ENCODE measurements at places on chromosomes 1 and 21.

DNA sequence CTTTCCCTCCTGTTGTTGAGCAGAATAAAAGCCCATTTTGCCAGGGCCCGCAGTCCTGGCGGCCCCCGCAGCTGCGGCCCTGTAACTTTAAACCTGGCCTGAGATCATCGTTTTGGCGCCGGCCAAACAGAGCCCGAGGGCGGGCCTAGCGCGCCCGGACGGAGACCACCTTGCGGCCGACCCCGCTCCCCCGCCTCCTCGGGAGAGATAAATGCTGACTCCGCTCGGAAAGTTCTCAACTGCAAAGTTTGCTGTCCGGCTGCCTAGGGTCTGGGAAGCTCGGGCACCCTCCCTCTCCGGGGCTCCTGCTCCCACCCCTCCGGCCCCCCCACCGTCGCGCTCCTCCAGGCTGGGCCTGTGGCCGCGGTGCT is at the start of gene PDPN:
Gene PDPN, plus strand, starts transcription at position 238 of the 371 bp plus-strand sequence. CDS start 202 bp downstream, outside the sequence.
- no peak for DNase-seq

GRCh38 chr1:204174958-204175357 is 8.8 kb upstream of the REN start:
- DNase-seq: no peak

DNA sequence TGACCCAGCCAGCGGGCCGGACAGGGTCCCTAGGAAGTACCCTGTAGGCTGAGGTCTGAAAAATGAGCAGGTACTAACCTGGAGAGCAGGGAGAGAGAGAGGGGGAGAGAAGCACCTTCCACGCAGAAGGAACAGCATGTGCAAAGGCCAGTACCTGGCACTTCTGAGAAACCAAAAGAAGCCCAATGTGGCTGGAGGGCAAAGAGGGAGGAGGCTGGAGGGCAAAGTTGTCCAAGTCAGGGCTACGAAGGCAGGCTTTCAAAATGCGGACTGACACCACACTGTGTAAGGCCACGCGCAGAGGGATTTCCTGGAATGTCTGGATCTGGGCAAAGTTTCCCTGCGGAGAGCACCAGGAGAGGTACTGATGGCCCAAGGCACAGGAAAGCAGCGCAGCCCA is 64.4 kb downstream of the SSBP3 start:
- no peak for DNase-seq

DNA sequence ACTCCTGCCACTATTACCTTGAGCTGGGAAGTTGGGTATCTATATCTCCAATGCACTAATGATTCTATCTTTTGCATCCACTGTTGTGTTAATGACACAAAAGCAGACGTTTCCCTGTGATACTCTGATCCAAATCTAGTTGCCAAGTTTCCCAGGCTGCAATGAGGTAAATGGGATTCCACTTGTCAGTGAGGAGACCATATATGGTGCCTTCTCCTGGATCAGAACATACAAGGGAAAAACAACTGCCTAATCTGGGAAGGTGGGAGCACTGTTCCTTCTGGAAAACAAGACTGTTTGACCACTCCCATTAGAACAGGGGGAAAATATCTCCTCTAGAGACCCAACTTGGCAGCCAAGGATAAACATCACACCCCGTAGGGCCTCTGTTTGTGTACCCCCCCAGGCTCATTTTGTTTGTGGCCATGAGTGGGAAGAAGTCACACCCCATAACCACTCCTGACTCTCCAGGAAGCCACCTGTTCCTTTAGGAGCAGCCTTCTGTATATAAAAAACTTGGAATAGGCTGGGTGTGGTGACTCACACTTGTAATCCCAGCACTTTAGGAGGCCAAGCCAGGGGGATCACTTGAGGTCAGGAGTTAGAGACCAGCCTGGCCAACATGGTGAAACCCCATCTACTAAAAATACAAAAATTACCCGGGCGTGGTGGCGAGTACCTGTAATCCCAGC is 28.5 kb upstream of the SLC6A9 start:
- DNase-seq: no peak

DNA sequence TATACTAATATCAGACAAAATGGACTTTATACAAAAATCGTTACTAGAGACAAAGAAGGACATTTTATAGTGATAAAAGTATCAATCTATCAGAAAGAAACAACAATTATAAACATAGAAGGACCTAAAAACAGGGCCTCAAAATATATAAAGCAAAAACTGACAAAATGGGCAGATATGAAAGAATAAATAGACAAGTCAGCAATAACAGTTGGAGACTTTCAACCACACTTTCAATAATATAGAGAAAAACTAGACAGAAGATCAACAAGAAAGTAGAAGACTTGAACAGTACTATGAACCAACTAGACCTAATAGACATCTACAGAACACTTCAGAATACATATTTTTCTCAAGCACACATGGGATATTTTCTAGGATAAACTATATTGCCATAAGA is 52.4 kb downstream of the MIS18A start:
- no peak for DNase-seq

DNA sequence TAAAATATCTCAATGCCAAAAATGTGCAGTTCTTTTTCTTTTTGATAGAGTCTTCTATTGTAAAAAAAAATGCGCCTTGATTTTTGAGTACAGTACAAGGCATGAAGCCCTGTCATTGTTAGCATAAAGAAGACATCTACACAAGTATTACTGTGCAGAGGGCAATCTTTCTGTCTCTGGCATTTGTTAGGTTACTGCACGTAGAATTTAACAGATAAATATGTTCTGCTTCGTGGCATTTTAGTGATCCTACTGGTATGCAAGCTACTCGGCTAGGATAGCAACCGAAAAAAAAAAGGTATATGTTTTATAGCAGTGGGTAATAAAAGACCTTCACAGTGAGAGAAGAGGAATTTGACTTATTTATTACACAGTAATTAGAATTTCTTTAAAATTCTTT is 492.9 kb upstream of the ADGRL2 start:
- no peak for DNase-seq

- DNase-seq: no peak
These were observed 30.5 kb downstream of the SLC30A1 start for GRCh38 chr1:211548321-211549091.

DNA sequence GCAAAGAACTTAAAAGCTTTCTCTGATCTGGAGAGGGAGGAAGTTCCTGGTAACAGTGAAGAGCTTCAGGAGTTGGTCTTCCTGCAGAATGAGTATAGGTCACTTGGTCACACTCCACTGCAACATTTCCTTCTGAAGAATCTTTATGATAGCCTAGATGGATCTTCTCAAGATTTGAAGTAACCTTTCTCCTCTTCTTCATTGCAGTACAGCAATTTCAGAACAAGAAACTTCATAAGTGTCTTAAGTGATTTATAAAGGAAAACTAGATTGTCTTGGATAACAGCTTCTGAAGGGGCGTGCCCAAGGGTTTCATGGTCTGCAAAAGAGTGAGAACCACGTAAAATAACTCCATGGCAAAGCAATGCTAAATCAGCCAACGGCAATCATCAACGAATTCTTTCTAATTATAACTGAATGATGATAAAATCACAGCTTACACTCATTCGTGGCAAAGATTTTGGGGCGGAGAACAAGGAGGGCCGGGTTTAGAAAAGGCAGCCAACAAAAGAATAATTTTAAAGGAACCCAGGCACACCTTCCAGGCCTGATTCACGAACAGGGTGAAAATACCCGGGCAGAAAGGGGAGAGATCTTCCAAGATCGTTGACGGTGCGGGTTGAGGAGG is 53.9 kb upstream of the ASPM start:
- no peak for DNase-seq

- DNase-seq: no peak
These were observed 21.2 kb downstream of the HFM1 start for GRCh38 chr1:91383456-91383855.

DNA sequence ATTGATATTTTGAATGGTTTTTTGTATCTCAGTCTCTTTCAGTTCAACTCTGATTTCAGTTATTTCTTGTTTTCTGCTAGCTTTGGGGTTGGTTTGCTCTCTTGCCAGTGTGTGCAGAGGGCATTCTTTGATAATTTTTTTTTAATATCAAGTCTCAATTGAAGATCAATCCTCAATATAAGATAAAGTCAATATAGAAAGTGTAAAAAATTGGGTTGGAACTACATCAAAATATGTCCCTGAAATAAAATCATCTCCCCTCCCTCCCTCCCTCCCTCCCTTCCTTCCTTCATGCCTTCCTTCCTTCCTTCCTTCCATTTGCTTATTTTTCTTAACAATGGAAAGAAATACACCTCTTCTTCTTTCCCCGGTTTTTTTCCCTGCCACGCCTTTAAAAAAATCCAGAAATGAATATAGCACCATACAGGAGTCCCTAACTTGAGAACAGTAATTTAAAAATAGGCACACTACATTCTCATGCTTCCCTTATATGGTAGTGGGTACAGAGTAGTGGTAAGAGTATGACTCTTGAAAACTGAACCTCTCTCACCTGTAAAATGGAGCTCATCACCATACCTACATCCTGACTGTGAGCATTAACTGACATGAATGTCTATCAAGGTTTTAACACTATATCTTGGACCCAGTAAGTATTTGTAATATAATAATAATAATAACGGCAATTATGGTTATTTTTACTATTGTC is 221.9 kb downstream of the GIPC2 start:
- DNase-seq: no peak

DNA sequence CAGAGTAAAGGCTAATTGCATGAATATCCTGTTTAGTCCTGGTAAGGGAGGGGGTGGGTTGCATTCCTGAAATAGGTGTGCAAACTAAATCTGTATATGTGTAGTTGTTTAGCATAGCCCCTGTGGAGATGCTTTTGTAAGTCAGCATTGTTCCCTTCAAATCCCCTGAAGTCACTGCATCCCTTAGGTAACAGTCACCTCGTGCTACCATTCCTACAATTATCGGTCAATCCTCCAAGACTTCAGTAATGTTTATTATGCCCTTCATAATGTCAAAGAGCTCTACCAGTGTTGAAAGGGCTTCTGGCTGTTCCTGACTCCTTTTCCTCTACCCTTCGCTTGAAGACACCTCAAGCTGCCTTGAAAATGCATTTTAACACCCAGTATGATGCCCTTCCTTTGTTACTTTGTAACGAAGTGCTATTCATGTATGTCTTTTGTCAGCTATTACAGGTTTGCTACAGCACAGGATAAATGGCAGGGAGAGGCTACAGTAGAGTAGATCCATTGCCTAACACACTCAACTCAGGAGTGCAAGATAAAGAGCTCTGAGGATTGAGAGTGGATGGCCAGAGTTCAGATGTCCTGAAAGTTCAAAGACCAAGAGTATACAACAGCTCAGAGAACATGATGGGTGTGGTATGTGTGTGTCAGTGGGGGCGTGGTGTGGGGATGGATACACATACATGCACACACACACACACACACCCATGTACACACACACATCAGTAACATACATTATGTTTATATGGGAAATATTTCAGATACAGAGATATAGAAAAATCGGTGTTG is 27.4 kb upstream of the FOXD3 start:
- DNase-seq: no peak

DNA sequence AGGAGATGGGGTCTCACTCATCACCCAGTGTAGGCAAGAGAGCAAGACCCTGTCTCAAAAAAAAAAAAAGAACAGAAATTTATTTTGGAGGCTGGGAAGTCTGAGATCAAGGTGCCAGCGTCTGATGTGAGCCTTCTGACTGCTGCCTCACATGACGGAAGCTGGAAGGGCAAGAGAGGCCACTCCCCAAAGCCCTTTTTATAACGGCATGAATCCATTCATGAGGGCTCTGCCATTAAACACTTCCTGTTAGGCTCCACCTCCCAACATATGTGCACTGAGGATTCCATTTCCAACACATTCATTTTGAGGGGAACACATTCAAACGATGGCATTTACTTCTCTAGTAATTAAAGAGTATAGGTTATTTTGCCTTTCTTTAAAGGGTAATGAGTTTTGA is 50.9 kb upstream of the C1orf198 start:
- DNase-seq: no peak

- DNase-seq: no peak
These were observed 40.5 kb upstream of the SCYL3 start for GRCh38 chr1:169933984-169934725.

GRCh38 chr21:44566403-44566802 is 7.1 kb upstream of the KRTAP10-4 start:
- no peak for DNase-seq

GRCh38 chr1:205430696-205431305 is 8.9 kb upstream of the LEMD1 start:
- DNase-seq: no peak

- DNase-seq: no peak
These were observed 25.1 kb upstream of the NUF2 start for GRCh38 chr1:163296504-163297263.

DNA sequence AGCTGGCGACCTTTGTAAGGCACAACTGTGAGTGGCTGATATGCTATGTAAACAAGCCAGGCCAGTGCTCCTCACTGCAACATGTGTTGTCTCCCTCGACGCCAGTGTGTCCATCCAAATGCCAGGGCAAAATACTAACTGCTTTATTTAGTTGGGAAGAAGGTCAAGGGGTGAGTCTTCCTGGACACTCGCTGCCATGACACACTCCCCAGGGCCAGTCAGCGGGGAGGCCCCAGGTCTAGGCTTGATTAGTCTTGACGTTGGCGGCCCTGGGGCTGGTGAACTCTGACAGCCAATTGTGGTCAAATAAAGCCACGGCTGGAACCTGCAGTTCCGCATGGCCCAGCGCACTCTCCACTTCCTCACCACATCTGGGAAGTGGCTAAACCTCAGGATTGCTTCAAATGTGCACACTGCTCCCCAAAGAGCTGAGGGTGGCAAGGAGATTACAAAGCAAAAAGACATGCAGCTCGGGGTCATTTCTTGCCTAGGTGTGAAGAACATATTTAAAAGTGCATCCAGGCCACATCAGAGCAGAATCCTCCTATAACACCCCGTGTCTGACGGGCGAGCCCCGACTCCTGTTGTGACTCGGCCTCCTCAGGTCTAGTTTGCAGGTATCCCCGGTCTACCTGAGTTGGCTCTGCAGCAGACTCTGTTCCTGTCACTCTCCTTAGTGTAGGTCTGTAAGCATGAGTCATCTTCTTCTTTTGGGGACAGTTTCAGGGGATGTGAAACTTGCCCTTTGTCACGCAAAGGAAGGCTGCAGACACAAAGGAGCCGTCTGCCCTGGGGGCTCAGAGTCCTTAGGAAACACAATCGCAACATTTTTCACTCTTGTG is 183.5 kb downstream of the RUNX1 start:
- DNase-seq: peak; percentile 47

DNA sequence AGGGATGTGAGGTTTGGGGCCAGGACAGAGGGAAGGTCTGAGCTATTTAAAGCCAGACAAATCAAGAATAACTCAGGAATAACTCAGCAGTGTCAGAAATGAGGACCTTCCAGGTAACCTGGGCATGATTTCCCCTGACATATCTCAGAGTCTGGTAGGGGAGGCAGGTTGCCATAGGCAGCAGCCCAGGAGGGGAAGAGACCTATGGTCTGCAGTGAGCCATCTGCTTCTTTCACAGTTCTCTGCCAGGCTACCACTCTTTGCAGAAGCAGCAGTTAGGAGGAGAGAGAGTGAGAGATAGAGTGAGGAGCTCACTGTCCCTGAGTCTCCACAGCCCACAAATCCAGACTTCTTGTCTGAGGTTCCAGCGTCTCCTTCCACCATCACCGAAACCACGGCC is 6.3 kb upstream of the VSIG8 start:
- no peak for DNase-seq

- DNase-seq: no peak
These were observed 7.8 kb downstream of the KCNJ15 start for GRCh38 chr21:38264571-38264970.
